ENCODE measurements at places on chromosomes 2 and 18. TPM values are rescaled to one million over a fixed set of nuclear protein-coding genes. Genes with fewer than 3 reads are reported as not detected.

The AKAIN1 gene
- not detected for polyA plus RNA-seq

The SPP2 gene
- not detected for polyA plus RNA-seq

The SCG2 gene
- 0.18 TPM for polyA plus RNA-seq

The LYG1 gene
- polyA plus RNA-seq: 0.50 TPM

The ANKRD53 gene
- 0.32 TPM for polyA plus RNA-seq

The PROKR1 gene
- polyA plus RNA-seq: 1.1 TPM

The CKAP2L gene
- 28.6 TPM for polyA plus RNA-seq

Data from GM23338 (cell line).